ENCODE measurements at places on chromosomes 12 and 14.

GRCh38 chr14:105855893-105856675, 329.7 kb downstream of the TMEM121 start:
- DNase-seq: no peak

GRCh38 chr14:102187044-102187443, 47.3 kb downstream of the WDR20 start:
- DNase-seq: no peak

- no peak for DNase-seq
These were observed 22.1 kb downstream of the OR10P1 start for GRCh38 chr12:55658635-55659391.

GRCh38 chr14:96017882-96018281, 21.3 kb upstream of the C14orf132 start:
- no peak for DNase-seq

- no peak for DNase-seq
These were observed 214.2 kb downstream of the CACNA1C start for GRCh38 chr12:2266666-2267620.

Measured in inflammatory macrophage treated with lipopolysaccharide for 4 hours (primary cell).